ENCODE measurements at places on chromosomes 5 and 9.

DNA sequence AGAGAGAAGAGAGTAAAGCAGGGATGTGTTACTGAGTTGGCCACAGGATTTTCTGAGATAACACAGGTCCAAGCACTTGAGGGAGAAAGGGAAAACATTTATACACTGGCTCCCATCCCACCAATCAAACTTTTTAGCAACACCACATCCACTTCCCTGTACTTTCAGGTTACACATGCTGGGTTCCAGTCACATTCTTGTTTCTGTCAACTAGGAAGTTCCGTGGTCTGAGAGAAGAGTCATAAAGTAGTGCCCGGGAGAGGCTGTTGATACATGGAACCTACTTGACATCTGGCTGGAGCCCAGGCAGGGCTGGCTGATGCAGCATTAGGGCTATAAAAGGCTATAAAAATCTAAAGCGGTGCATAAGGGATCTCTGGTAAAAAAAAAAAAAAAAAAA is 473.9 kb upstream of the COX7C start:
- DNase-seq = no peak

GRCh38 chr9:128475867-128476266 is 20.1 kb downstream of the ODF2 start:
- no peak for DNase-seq

GRCh38 chr5:152472083-152472482 is 67.0 kb upstream of the NMUR2 start:
- no peak for DNase-seq

DNA sequence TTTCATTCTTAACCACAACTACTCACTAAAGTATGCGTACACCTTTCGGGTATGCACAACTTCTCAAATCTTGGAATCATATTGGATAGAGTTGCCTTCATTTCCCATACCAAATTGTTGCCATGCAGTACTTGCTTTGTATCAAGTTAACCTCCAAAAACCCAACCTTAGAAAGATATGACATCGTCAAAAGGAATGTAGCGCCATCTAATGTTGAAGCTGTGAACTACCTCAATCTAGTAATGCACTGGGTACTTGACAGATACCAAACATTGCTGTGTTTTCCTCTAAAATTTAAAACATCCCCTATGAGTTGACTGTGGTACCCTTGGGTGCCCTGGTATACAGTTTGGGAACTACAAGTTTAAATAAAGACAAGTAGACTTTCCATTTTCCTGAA is 318.4 kb downstream of the ARL15 start:
- DNase-seq = no peak

DNA sequence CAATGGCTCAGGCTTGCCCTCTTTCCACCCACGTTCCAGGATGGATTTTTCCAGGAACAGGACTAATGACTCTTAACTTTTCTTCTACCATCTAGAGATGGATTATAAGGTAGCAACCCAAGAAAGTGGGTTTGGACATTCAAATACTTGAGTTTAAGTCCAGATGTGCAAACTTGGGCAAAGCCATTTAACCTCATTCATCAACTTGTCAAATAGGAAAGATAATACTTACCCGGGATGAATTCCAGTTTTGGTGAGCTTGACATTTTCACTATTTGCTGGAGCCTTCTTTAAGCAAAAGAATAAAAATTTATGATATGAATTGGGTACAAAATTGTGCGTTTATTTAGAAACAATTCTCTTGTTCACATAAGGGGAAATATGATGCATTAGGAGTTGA is 44.3 kb upstream of the ZBED3 start:
- no peak for DNase-seq

- DNase-seq = no peak
Observed at GRCh38 chr5:31516802-31517201, 15.1 kb downstream of the DROSHA start.

GRCh38 chr9:65449423-65449822 is 164.4 kb upstream of the FOXD4L5 start:
- no peak for DNase-seq

- DNase-seq = no peak
Observed at GRCh38 chr9:4774209-4774608, 18.5 kb upstream of the RCL1 start.

- DNase-seq = no peak
Observed at GRCh38 chr5:112697322-112697721, 40.4 kb upstream of the APC start.

- DNase-seq = no peak
Observed at GRCh38 chr5:173354645-173355044, 26.4 kb upstream of the STC2 start.

DNA sequence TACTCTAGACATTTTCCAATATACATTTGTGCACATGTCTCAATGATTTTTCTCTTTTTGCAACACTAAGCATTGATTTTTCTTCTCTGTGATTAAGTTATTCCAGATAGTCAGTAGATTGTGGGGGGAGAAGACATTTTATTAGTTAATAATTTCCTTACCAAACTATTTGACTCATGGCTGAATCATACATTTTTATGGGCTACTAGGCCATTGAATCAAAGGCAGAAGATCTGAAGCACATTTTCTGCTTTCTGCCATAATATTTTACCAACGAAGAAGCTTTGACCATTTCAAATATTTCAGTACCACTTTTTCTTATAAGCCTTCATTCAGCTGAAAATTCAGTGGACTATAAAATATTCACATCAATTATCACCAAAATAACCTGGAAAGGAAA is 175.6 kb downstream of the IRX2 start:
- DNase-seq = no peak

GRCh38 chr5:60382716-60383115 is 317.2 kb downstream of the DEPDC1B start:
- no peak for DNase-seq

GRCh38 chr5:9924614-9925013 is 294.5 kb upstream of the TAS2R1 start:
- no peak for DNase-seq

- DNase-seq = no peak
Observed at GRCh38 chr9:114634387-114634786, 23.2 kb downstream of the TEX53 start.

DNA sequence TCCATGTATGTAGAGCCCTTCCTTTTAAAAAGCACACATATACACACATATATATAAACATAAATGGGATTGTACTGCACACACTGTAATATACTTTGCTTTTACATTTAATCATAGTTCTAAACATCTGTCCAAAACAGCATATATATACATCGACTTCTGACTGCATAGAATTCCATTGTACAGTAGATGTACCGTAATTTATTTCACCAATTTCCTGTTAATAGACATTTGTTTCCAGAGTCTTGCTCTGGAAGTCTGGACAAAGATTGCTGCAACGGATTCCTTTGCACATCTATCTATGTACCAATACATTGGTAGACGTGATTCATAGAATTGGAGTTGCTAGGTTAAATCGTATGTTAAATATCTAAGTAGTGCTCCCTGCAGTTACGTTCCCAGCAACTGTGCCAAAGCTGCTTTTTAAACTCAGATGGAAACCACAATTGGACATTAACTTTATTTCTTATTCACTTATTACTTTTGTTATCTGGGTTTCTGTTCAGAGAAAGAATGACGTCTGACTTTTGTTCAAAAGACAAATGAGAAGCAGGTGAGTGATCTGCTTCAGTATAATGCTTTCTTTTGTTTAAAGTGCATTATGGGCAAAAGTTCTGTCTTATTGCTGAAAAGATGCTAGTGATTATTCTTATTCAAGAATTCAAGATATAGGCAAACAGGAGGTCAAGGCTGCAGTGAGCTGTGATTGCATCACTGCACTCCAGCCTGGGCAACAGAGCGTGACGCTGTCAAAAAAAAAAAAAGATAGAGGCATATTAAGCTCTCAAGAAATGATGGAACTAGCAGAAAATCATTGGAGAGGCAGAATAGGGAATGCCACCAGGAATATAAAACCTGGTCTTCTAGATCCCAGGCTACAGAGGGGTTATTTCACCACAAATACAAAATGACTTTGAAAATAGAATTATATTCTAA is 138.2 kb downstream of the FGF1 start:
- no peak for DNase-seq

DNA sequence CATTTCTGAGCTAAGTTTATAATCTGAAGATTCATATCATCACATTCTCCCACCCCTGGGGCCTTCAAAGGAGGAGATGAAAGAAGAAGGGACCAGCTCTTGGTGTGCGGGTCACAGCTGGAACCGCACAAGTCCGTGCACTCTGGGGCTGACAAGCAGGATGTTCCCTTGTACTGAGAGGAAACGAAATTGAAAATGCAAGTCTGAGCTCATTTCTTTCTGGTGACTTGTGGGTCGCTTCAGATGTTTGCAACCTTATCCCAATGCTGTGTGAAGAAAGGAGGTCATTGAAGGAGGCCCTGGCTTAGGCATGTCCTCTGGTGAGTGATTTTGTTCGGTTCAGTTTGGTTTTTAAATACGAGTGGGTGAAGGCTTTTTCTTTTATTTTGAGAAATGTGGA is 59.6 kb downstream of the C9orf152 start:
- peak; percentile 10 for DNase-seq

DNA sequence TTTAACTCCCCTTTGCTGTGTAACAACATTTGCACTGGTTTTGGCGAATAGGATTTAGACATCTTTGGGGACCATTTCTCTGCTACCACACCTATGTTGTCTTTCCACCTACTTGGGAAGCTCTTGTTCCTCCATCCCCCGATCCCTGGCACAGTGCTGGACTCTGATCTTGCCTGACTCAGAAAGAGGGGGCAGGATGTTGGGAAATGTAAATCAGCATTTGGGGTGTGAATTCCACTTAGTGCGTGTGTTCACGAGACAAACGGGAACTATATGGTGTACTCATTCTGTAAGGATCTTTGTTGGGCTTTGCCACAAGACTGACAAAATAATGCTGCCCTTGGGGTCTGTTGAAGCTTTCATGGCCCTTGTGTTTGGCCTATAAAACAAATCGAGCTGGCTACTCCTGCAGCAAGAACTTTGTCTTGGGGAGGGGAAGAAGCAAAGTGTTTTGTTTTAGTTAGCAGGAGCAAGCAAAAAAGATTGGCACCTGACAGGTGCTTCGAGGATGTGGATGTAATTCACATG is 18.5 kb downstream of the TMEM268 start:
- no peak for DNase-seq

GRCh38 chr5:71778678-71779276 is 59.7 kb downstream of the CARTPT start:
- DNase-seq = no peak

DNA sequence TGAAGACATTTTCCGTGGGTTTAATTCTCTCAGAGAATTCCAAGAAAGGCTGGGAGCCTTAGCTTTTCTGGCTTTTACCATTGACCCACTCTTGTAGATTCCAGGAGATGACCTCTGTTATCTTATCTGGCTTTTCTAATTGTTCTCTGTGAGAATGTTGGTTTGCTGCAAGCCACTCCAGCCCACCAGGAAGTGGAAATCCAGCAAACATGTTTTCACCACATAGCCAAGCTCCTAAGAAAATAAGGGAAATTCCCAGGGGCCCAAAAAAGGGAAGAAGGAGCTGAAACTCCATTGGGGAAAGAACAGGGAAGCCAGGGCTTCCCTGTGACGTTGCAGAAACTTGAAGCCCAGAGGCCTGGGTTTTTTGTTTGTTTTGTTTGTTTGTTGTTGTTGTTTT is 19.7 kb downstream of the GPR107 start:
- no peak for DNase-seq

- DNase-seq = no peak
Observed at GRCh38 chr5:110351430-110351829, 375.0 kb downstream of the TMEM232 start.

DNA sequence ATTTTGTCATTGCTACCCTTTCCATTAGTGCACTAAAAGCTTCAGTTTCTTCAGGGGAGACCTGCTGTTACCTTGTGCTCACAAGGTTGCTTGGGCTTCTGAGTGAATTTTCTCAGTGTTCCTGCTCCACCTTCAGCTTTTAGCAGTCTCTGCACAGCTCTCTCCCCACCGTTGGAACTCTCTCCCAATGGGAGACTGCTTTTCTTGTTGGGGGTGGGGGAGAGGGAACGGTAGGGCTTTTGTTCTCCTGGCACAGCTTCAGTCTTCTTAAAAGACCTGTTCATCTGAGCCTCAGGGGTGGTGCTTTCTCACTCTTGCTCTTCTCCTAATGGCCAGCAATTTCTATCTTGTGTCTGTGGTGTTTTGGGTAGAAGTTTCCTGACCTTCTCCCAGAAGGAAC is 915.7 kb downstream of the EFNA5 start:
- DNase-seq = no peak

GRCh38 chr9:88143179-88143578 is 4.9 kb upstream of the SPATA31C2 start:
- no peak for DNase-seq

GRCh38 chr5:79229357-79230174 is 6.4 kb upstream of the JMY start:
- peak; percentile 73 for DNase-seq

DNA sequence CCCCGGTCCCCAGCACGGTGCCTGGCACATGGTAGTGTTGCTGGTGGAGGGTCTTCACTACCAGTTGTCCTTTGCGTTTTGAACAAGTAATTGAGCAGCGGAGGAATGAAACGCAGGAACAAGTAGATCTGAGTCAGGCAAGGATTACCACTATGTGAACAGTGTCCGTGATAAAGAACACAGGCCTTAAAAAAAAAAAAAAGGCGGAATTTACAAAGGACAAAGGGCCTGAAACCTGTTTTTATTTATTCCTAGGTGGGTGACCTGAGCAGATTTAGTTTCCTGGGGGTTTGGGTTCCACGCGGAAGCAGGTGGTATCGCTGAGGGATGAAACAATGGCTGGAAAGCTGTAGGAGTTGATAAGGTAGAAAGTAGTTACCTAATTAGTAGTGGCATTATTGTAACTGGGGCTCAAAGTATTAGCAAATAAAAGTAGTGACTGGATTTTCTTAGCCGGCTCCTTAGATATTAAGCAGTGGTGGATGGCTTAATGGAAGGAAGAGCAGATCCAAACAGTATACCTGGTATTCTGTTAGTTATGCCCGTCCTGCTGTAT is 1.1 kb downstream of the RUSC2 start:
- DNase-seq = no peak

GRCh38 chr5:137389042-137389441 is 110.1 kb downstream of the SPOCK1 start:
- DNase-seq = no peak

DNA sequence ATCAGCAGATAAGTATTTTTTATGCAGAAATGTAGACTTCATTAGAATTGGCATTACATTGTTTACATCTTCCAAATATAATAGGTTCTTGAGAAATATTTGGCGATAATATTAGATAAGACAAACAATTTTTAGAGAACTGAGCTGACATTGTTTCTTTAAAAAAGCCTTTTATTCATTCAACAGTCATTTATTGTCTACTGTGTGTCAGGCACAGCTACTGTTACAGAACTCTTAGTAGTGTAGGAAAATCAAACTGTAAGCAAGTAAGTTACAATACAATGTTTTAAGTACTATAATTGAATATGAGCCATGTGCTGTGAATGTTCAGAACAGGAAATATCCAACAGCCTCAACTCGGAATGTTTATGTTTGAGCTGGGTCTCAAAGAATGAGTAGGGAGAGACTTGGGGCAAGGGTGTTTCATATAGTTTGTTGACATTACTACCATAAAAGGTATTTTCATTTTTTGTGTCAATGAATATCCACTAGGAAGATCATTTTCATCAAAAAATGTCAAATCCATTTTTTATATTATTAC is 114.0 kb downstream of the CDC42SE2 start:
- DNase-seq = no peak

DNA sequence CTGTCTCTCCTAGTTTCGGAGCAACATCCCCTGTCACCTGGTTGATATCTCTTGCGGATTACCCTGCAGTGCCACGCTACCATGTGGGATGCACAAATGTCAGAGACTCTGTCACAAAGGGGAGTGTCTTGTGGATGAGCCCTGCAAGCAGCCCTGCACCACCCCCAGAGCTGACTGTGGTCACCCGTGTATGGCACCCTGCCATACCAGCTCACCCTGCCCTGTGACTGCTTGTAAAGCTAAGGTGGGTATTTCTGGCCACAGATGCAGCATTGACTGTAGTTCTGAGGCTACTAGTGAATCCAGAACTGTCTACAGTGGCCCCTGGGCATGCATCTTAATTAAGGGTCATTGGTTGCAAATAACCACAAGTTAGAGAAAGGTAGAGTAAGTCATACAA is 50.8 kb downstream of the AQP7 start:
- no peak for DNase-seq

Measured in central memory CD4-positive, alpha-beta T cell (primary cell).